ENCODE measurements at places on chromosomes 7 and 10.

DNA sequence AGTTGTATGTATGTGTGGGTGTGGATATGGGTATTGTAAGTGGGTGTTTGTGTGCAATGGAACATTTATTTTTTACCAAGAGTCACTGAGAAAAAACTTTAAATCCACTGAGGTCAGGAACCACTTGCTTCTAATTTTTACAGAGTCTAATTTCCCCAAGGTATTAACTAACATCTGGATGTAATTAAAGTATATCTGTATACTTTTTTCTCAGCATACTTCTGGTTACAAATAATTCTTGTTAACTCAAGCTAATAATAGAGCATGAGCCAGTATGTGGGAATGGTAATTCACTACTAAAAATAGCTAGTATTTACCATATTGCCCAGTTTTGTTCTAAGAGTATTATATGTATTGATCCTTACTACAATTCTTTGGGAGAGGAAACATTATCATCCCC, 24.6 kb upstream of the STEAP4 start:
- no peak for DNase-seq

GRCh38 chr7:47586925-47587324, 5.0 kb upstream of the TNS3 start:
- DNase-seq: no peak

- no peak for DNase-seq
Observed at GRCh38 chr10:130160775-130161174, 24.6 kb downstream of the GLRX3 start.

GRCh38 chr10:67936416-67936815, 52.0 kb downstream of the SIRT1 start:
- no peak for DNase-seq

GRCh38 chr7:39360766-39361165, 205.4 kb upstream of the YAE1 start:
- DNase-seq: no peak

Measured in femur (tissue), 1 donor.